Neural crest cell (in vitro differentiated cells): ENCODE measurements at places on chromosomes 16 and 17. TPM values are rescaled to one million over a fixed set of nuclear protein-coding genes. Genes with fewer than 3 reads are reported as not detected.
A peak's percentile ranks its signal among the peaks of the same experiment; 100 is the strongest.

DNA sequence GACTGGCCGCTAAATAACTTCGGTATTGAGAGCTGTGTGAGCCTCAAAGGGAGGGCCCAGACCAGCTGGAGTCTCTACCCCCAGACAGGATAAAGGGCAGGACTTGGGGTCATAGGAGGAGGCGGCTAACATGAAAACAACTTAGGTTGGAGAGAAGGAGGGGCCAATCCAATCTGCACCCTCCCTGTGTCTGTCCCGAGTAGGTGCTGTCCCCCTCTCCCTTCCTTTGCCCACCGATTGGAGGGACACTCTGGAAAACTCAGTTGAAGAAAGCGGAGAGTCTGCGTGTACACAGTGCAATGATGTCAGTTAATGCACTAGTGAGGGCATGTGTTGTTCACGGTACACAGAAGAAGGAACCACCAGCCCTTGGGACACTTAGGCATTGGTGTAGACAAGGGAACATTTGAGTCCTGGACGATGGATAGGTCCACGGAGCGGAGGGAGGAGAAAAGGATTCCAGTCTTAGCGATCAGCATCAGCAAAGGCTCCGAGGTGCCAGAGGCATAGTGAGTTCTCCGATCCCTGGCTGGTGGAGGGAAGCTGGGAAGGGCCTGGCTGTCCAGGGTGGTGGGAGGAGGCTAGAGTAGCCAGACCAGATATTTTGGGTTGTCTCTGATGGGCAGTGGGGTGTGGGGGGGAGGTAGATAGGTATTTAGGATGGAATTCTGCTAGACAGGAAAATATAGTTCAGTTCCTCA is 761 bp downstream of the NOL3 start:
- no peak for DNase-seq

- DNase-seq, result no peak
Measured at GRCh38 chr16:81143921-81144471, 47.8 kb upstream of the GCSH start.

GRCh38 chr17:72191921-72192799 is 71.3 kb downstream of the SOX9 start:
- no peak for DNase-seq

DNA sequence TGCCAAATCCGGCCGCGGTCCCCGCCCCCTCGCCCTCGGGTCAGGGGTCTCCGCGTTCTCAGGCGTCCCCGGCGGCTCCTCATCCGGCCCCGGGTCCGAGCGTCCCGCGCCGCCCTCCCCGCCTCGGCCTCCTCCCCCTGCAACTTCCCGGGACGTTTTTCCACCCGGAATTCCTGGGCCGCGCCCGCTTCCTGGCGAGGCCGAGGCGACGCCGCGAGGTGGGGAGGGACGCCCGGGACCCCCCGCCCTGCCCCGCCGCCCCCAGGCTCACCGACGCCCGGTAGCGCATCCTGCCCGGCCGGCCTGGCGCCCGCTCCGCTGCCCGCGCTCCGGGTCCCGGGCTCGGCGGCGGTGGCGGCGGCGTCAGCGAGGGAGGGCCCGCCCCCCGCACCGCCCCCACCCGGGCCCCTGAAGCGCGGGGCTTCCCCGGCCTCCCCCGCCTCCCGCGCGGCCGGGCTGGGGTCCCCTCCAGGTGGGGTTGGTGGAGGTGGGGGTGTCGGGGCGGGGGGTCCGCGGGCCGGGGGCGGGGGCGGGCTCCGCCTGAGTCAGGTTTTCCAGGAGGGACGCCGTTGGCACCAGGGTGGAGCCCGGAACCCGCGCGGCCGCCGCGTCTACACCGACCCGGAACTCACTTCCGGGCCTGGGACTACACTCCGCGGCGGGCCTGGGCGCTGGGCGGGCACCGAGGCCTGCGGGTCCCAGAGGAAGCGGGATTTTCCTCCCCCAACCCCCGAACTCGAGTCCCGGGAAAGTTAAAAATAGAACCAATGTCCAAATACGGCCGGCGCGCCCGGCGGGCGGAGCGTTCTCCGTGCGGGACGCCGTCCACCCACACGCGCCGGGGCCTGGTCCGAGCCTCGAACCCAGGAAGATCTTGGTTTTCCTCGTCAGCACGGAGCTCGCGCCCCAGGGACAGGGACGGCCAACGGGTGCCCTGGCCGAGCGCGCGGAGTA is 6.8 kb downstream of the MYO1C start:
- peak; percentile 52 for DNase-seq

DNA sequence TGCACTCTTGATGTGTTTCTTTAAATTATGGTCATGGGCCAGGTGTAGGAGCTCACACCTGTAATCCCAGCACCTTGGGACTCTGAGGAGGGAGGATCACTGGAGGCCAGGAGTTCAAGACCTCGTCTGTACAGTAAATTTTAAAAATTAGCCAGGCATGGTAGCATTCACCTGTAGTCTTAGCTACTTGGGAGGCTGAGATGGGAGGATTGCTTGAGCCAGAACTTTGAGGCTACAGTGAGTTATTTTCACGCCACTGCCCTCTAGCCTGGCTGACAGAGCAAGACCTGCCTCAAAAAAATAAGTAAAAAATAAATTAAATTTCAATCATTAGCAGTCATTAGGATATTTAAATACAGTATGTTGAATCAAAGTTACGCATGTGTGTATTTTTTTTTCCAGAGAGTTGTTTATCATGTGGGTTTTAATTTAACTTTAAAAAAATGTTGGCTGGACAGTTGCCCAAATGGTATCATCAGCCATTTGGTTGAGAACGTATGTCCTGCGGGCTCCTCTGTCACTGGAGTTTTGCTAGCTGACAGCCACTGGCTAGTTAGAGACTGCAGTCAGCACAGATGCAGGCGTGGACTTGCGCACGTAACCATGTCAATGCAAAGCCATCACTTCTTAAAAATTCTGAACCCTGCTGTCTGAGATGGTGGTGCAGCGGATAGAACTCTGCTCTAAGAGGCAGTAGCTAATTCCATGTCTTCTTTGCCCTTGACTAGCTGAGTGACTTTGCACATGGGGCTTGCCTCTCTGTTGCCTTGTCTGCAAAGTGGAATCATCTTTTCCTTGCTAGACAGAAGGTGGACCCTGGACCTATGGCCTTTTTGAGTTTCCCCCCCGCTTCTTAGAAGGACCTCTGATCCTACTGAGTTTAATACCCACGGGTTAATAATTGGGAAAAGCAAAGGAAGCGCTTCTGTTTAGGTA is 40.0 kb downstream of the MAPT start:
- DNase-seq, result no peak

- DNase-seq, result no peak
Measured at GRCh38 chr16:22664132-22664531, 149.8 kb upstream of the HS3ST2 start.

DNA sequence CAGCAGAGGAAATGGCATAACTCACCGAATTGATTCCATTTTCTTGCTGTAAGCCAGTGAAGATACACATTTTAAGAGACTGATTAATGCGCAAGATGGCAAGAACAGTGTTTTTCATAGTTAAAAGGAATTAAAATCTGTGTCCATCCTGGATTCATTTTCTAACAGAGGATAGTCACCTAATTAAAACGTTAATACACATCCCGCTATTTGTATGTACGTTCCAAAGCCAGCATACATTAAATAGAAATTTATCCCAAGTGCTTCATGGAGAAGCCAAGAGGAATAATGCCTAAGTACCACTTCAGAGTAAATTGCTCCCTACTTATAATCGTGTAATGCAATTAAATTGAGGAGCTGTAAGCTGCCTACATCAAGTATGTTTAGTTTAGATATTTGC is 49.9 kb downstream of the RBFOX1 start:
- DNase-seq, result no peak

GRCh38 chr16:177394-177822 is 928 bp downstream of the HBA1 start:
- no peak for DNase-seq

GRCh38 chr16:20868890-20869289 is 31.3 kb downstream of the DCUN1D3 start:
- no peak for DNase-seq

- DNase-seq, result no peak
Measured at GRCh38 chr17:2398655-2399571, 1.9 kb downstream of the MNT start.

GRCh38 chr16:24975428-24975889 is 39.7 kb downstream of the ARHGAP17 start:
- no peak for DNase-seq

GRCh38 chr16:22764662-22765327 is 49.2 kb upstream of the HS3ST2 start:
- no peak for DNase-seq

DNA sequence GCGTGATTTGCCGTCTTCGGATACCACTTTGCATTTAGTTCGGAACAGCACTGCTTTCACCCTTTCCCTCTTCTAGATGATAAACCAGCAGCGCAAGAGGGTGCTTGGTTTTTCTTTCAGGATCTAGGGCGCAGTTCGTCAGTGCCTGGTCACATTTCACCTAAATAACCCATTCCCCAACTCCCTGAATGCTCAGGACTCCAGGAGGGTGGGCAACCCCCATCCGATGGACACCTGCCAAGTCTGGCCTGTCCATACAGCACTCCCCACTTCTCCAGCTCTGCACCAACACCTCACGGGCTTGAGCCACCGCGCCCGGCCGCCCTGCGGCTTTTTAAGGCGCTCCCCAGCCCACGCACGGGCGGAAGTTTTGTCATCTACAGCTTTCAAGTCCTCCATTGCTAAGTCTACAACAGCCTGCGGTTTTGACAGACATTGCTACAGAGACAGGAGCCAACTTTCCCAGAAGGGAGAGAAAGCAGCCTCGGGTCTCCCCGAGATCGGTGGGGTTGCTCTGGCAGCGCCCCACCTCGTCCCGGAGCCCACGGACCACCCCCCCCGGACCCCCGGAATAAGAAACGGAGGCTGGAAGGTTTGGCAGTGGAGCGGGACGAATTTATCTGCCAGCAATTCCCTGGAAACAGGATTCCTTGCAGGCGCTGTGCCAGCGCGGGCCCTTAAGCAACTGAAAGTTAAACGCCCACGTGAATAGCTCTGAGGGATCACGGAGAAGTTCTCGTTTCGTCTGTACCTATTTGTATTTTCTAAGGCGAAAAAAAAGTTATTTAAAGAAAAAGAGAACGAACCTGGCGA is 38.6 kb upstream of the SLFN13 start:
- no peak for DNase-seq

DNA sequence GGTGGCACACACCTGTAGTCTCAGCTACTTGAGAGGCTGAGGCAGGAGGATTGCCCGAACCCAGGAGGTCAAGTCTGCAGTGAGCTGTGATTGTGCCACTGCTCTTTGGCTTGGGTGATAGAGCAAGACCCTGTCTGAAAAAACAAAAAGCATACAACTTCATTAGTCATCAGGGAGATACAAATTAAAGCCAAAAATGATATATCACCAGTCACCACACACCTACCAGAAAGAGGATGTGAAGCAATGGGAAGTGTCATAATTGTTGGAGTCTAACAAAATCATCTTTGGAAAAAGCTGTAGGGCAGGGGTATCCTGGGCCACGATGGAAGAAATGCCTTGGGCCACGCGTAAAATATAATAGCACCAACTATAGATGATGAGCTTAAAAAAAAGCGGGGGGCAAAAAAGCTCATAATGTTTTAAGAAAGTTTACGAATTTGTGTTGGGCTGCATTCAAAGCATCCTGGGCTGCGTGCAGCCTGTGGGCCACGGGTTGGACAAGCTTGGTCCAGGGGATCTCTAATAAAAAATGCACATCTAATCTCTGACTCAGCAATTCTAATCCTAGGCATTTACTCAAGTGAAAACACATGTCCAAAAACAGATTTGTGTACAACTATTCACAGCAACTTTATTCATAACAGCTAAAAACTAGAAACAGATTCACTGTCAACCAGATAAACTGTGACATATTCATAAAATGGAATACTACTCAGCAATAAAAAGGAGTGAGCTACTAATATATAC is 65.9 kb downstream of the HIC1 start:
- no peak for DNase-seq

- no peak for DNase-seq
Measured at GRCh38 chr16:9665851-9666271, 516.4 kb downstream of the GRIN2A start.

GRCh38 chr17:57622683-57623433 is 122.2 kb downstream of the CCDC182 start:
- DNase-seq, result no peak

DNA sequence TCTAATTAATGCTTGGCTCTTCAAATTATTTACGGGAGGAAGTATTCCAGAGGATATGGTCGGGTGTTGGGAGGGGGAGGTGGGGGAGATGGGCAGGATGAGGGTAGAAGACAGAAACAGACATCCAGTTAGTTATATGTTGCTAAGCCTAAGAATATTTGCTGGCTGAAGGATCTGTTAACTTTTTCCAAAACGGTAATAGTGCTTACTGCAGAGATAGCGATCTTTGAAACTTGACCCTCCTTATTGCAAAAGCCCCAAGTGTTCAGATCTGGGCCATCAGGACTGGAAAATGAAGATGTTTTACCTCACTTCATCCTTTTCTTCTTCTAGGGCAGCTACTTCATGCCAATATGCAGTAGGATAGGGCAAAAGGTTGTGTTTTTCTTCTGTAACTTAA is 27.0 kb upstream of the MMD start:
- no peak for DNase-seq

DNA sequence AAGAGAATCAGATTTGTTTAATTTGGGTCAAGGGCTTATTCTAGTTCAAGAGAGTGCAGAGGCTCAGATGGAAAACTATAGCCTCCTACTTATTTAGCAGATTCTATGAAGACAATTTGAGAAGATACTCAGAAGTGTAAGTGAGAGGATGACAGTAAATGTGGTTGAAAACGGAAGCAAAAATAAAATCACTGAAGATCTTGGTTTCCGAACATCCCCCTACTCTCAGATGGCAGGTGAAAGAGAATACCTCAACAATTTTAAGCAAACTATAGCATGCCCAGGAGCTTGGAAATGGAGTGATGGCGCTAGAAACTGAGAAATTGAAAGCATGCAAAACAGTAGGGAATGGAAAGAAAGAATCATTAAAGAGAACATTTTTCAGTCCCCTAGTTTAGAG is 705.5 kb upstream of the CDH8 start:
- DNase-seq, result no peak

- no peak for DNase-seq
Measured at GRCh38 chr16:10731790-10732189, 11.9 kb upstream of the NUBP1 start.

Gene RPGRIP1L
- total RNA-seq, result 24.0 and 26.5 TPM in 2 replicates

Gene PDE6G
- 0.45 and 0.79 TPM in 2 replicates for total RNA-seq

Gene SHISA9
- total RNA-seq, result 0.75 and 1.3 TPM in 2 replicates

Gene SDK2
- total RNA-seq, result 31.2 and 31.5 TPM in 2 replicates

Gene NTN1
- 10.1 and 10.3 TPM in 2 replicates for total RNA-seq

Gene PIRT
- total RNA-seq, result 0.07 and 0.09 TPM in 2 replicates

Gene ZFHX3
- total RNA-seq, result 40.1 and 46.0 TPM in 2 replicates

Gene RHBDL1
- total RNA-seq, result 3.0 and 3.1 TPM in 2 replicates

Gene C16orf74
- 1.2 TPM in 2 replicates for total RNA-seq
